ENCODE measurements at places on chromosomes 7 and 10. TPM values are rescaled to one million over a fixed set of nuclear protein-coding genes. Genes with fewer than 3 reads are reported as not detected.

The GPR85 gene
- total RNA-seq: 3.1 TPM

The SLC18A3 gene
- total RNA-seq: not detected

The STAG3 gene
- 0.28 TPM for total RNA-seq

The NPFFR1 gene
- total RNA-seq: not detected

The ARHGEF5 gene
- total RNA-seq: 0.71 TPM

The ZNF25 gene
- total RNA-seq: 14.9 TPM

Measured in smooth muscle cell of bladder (primary cell).